ENCODE measurements at places on chromosomes 5 and 9. TPM values are rescaled to one million over a fixed set of nuclear protein-coding genes. Genes with fewer than 3 reads are reported as not detected.

DNA sequence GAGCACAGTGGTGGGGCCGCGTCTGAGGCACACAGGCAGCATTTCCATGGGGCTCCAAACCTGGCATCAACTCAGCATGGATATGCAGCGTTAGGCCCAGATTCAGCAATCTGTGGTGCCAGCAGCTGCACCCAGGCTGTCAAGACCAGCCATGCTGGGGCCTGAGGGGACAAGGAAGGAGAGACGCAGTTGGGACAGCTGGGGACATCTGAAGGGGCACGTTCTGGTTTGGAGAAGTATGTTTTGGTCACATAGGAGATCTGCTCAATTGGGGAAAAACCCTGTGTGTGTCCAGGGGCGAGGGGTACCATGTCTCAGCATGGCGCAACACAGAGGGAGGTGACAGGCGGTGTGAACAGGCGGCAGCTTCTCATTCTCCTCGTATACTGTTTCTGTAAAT lies 66.6 kb upstream of the ECM2 start:
- DNase-seq: no peak
- no peaks in the 10 kb centered on the region for H3K36me3 ChIP-seq
- H3K4me1 ChIP-seq: no peaks in the 10 kb centered on the region
- no peak overlapping the region for H3K4me3 ChIP-seq
- no peaks in the 10 kb centered on the region for H3K27me3 ChIP-seq

DNA sequence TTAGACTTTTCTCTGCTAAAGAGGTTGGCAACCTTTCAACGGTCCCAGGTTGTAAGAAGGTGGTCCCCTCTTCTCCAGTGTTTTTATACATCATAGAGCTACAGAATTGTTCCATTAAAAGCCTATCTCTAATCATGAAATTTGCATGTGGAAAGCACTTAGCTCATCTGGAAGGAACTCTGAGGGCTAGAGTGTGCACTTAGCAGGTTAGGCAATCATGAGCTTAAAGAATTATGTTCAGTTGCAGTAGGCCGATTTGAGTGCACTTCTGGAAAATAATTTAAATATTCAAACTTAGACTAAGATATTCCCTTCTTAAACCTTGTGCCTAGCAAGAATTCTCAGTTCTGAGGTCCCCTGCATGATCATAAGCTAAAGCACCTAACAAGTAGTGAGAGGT lies 468.7 kb downstream of the SPATA31D1 start:
- H3K36me3 ChIP-seq: no peaks in the 10 kb centered on the region
- H3K4me1 ChIP-seq: no peaks in the 10 kb centered on the region
- no peaks in the 10 kb centered on the region for H3K27me3 ChIP-seq
- no peak overlapping the region for H3K27ac ChIP-seq
- DNase-seq: no peak

GRCh38 chr5:176899296-176899891 lies at the start of gene HK3:
HK3 (minus strand) TSS chr5:176899346; CDS start chr5:176896159, 3,187 bp downstream.
- no peak within 1 kb of the TSS for H3K4me3 ChIP-seq
- no peak within 1 kb of the TSS for H3K27ac ChIP-seq
- no peak for DNase-seq
- no peaks in the 10 kb centered on the region for H3K4me1 ChIP-seq
- H3K36me3 ChIP-seq: peaks cover 12% of the 10 kb centered on the region
- no peaks in the 10 kb centered on the region for H3K27me3 ChIP-seq

- DNase-seq: no peak
- H3K36me3 ChIP-seq: no peaks in the 10 kb centered on the region
- no peak overlapping the region for H3K27ac ChIP-seq
- no peaks in the 10 kb centered on the region for H3K4me1 ChIP-seq
- H3K4me3 ChIP-seq: no peak overlapping the region
- H3K27me3 ChIP-seq: no peaks in the 10 kb centered on the region
These were observed 626.7 kb downstream of the PRR16 start for GRCh38 chr5:121090822-121091221.

GRCh38 chr5:143642791-143643190 lies 169.2 kb upstream of the HMHB1 start:
- H3K36me3 ChIP-seq: no peaks in the 10 kb centered on the region
- H3K4me3 ChIP-seq: no peak overlapping the region
- no peaks in the 10 kb centered on the region for H3K4me1 ChIP-seq
- H3K27ac ChIP-seq: no peak overlapping the region
- DNase-seq: no peak

- DNase-seq: no peak
- no peaks in the 10 kb centered on the region for H3K4me1 ChIP-seq
- no peak overlapping the region for H3K27ac ChIP-seq
- no peaks in the 10 kb centered on the region for H3K36me3 ChIP-seq
- no peak overlapping the region for H3K4me3 ChIP-seq
These were observed 110.3 kb upstream of the TARS1 start for GRCh38 chr5:33330426-33330825.

DNA sequence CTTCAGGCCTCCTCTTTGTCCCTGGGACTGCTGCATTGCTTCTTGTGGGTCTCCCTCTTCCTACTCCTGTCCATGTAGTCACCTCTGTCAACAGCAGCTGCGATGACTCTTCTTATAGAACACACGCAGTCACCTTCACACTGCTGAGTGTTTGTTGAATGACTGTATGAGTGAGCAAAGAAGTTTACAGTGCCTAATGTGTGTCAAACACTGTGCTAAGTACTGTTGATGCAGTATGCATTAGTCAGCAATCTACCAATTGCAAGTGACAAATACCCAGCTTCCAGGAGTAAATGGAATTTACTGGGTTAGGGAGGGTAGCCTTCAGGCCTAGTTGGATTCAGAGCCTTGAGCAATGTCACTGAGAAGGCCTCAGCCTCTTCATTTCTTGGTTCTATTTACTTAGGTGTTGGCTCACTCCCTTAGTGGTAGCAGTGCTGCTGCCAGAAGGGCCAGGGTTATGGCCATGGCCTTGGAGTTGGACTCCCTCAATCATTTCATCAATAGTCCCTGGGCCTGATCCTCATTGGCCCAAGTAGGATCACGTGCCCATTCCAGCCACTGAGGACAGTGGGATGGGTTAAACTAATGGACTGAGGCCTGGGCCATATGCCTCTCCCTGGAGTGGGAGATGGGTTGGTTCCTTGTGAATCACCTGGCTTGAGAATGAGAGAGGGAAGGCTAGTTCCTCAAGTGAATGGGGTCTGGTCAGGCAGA lies 93.5 kb downstream of the RGS3 start:
- no peak overlapping the region for H3K4me3 ChIP-seq
- H3K4me1 ChIP-seq: peaks cover 12% of the 10 kb centered on the region
- H3K36me3 ChIP-seq: no peaks in the 10 kb centered on the region
- H3K27me3 ChIP-seq: no peaks in the 10 kb centered on the region

DNA sequence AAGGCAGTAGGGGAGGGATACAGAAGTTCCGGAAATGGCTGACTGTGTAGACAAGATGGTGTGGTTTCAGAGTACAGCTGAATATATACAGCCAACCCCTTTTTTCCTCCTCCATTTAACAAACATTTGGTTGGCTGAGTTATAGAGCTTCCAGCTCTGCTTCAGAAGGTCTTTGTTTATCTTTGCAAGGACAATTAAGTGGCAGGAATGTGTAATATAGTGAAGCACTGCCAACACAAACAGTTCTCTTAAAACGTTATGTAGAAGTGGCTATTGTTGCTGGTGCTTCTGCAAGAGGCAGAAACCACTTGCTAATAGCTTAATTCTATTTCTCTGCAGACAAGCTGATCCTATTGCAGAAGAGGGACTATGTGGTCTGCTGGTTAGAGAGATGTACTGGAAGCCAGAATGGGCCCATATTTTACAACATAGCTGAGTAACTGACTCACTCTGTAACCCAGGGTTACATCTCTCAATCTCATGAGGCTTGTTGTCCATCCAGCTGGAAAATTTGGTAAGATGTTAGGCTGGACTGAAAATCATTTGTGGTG lies 62.7 kb upstream of the OSMR start:
- H3K27me3 ChIP-seq: no peaks in the 10 kb centered on the region
- DNase-seq: no peak

- no peaks in the 10 kb centered on the region for H3K27me3 ChIP-seq
- peaks cover 31% of the 10 kb centered on the region for H3K4me1 ChIP-seq
- no peak for DNase-seq
- peak overlapping the region; percentile 20 for H3K4me3 ChIP-seq
These were observed 40.5 kb downstream of the C9orf50 start for GRCh38 chr9:129580211-129580915.

DNA sequence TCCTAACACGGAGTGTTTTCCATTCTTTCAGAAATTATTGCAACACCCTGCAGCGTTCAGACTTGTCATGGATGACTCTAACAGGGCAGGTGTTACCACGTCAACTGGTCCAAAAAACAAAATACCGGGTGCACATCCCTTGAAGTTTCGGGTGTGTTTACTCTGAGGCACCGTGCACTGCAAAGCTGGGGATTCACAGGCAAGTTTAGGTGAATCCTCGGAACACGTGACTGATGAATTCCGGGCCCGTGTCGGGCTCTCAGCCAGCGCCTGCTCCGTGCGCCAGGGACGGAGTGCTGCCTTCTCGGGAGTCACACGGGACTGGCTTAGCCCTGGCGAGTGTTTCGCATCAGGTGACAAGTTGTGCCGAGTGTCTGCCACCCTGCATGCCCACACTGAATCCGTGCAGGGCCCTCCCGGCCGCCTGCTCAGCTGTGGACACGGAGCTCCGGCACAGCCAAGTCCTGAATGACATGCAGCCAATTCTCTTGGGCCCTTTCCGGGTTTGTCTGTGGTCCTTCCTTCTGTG lies 66.0 kb upstream of the IRX4 start:
- no peak overlapping the region for H3K4me3 ChIP-seq
- H3K27ac ChIP-seq: no peak overlapping the region
- H3K36me3 ChIP-seq: no peaks in the 10 kb centered on the region
- DNase-seq: no peak
- H3K27me3 ChIP-seq: peaks cover 8% of the 10 kb centered on the region

DNA sequence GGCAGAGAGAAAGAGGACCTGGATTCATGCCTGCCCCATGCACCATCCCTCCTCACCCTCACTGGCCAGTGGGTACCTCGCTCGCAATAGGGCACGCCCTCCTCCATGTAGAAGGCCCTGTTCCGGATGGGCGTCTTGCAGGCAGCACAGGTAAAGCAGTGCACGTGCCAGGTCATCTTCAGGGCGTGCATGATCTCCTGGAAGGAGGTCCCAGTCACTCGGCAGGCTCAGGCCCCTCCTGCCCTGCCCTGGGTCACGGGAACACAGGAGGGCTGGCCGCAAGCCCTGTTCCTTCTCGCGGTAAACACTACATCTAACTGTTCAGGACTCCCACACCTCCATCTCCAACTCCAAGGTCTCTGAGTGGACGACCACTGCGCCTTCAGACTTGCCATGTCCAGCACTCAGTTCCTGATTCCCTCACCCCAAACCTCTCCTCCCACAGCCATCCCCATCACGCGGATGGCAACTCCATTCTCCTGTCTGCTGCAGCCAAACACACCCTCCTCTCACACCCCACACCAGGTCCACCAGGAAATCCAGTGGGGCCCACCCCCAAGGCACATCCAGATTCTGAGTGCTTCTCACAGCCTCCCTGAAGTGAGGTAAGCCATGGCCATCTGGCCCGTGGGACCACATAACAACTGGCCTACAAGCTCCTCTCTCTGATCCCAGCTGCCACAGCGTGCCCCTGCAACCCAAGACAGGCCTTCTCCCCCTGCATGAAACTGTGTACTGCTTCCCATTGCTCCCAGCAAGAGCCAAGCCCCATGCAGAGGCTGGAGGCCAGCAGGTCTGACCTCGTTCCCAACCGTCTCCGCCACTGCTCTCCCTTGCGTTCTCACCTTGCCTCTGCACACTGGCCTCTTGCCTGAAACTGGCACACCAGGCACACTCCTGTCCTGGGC lies 10.8 kb upstream of the DBN1 start:
- no peak for DNase-seq
- no peaks in the 10 kb centered on the region for H3K36me3 ChIP-seq
- no peaks in the 10 kb centered on the region for H3K27me3 ChIP-seq
- H3K4me3 ChIP-seq: no peak overlapping the region
- H3K4me1 ChIP-seq: peaks cover 5% of the 10 kb centered on the region
- H3K27ac ChIP-seq: no peak overlapping the region

DNA sequence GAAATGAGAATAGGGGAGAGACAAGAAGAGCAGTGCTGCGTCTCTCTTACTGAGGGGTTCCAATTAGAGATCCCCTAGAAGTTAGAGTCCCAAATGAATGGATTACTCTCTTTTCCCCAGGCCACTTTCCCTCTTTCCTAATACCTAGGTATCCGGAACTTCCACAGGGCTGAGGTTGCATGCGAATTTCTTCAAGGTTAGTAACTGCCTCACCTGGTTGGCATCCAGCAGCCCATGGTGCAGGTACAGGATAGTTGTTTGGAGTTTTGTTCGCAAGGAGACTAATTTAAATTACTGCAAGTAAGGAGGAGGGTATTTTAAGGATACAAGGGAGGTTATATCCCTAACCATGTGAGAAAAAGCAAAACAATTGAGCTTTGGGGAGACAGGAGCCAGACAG lies 52.4 kb upstream of the JAK2 start:
- H3K27ac ChIP-seq: no peak overlapping the region
- H3K27me3 ChIP-seq: no peaks in the 10 kb centered on the region
- no peaks in the 10 kb centered on the region for H3K36me3 ChIP-seq
- H3K4me1 ChIP-seq: peaks cover 16% of the 10 kb centered on the region
- H3K4me3 ChIP-seq: no peak overlapping the region

GRCh38 chr5:56616454-56617160 lies 198.7 kb upstream of the MAP3K1 start:
- H3K4me1 ChIP-seq: peaks cover 51% of the 10 kb centered on the region
- no peak for DNase-seq
- H3K4me3 ChIP-seq: no peak overlapping the region
- H3K36me3 ChIP-seq: no peaks in the 10 kb centered on the region

DNA sequence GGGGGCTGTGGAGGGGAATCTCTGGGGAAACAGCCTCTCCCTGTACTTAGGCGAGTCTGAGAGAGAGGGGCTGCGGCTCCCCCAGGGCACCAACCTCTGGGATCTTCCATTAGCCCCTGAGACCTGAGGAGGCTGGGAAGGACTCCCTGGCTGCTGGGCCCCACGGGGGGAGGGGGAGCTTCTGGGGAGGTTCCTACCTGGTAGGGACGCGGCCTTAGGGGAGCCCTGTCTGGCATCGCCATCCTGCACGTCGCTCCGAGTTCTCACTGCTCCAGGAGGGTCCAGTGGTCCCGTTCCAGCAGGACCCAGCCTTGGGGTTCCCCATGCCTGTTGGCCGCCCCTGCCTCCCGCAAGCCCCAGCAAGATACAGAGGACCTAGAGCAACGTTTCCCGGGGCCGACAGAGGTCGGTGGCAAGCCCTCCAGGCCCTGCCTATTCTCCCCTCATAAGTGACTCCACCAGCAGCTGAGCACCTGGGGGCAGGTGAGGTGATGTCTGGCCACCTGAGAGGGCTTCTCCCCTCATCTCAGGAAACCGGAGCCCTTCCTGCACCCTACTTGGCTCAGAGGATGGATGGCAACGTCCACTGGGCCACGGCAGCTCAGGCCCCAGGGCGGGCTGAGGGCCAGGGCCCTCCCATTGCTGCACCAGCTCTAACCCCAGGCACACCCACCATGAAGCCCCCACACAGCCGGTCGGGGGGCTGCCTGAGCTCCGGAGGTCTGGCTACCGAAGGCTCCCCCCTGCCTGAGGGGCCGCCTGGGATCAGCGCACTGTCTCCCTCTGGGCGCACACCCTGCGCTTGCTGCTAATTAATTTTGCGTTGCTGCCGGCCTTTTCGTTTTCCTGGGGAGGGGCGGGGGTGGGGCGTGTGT lies 22.5 kb downstream of the TPPP start:
- no peaks in the 10 kb centered on the region for H3K36me3 ChIP-seq
- DNase-seq: no peak
- H3K4me1 ChIP-seq: peaks cover 23% of the 10 kb centered on the region
- H3K4me3 ChIP-seq: no peak overlapping the region
- H3K27ac ChIP-seq: no peak overlapping the region
- H3K27me3 ChIP-seq: no peaks in the 10 kb centered on the region

Gene ADAMTSL2
- total RNA-seq: not detected

Gene ENG
- 19.3 TPM for total RNA-seq

Gene OLFML2A
- total RNA-seq: not detected

Gene FAM221B
- total RNA-seq: not detected

Gene PCDHB3
- total RNA-seq: not detected

Gene TAF11L5
- total RNA-seq: not detected
